ENCODE measurements at places on chromosomes 11 and 22. TPM values are rescaled to one million over a fixed set of nuclear protein-coding genes. Genes with fewer than 3 reads are reported as not detected.

DNA sequence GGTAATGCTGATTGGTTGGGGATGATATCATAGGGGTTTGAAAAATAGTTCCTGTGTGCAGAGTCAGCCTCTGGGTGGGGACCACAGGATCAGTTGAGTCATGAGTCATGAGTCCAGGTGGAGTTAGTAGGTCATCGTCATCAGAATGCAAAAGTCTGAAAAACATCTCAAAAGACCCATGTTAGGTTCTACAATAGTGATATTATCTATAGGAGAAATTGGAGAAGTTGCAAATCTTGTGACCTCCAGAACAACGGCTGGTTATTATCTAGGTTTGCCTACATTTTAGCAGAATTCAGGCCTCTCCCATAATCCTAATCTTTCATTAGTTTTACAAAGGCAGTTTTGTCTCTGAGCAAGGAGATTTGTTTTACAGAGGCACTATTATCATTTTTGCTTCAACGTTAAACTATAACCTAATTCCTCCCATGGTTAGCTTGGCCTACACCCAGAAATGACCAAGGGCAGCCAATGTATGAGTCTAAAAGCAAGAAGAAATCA, 38.9 kb downstream of the MS4A2 start:
- no peak for DNase-seq

Gene FOLH1
- total RNA-seq = not detected

Gene MTCH2
- 133 TPM for total RNA-seq

Gene OR8I2
- not detected for total RNA-seq

- no peak for DNase-seq
These were observed 19.3 kb downstream of the MB start for GRCh38 chr22:35597692-35598395.

Gene PKP3
- total RNA-seq = 0.68 TPM

Gene MYBPC3
- total RNA-seq = not detected

- DNase-seq = peak; percentile 67
These were observed 683 bp downstream of the PLA2G6 start for GRCh38 chr22:38180841-38181452.

GRCh38 chr11:119421941-119422808, 797 bp downstream of the THY1 start:
- DNase-seq = no peak

DNA sequence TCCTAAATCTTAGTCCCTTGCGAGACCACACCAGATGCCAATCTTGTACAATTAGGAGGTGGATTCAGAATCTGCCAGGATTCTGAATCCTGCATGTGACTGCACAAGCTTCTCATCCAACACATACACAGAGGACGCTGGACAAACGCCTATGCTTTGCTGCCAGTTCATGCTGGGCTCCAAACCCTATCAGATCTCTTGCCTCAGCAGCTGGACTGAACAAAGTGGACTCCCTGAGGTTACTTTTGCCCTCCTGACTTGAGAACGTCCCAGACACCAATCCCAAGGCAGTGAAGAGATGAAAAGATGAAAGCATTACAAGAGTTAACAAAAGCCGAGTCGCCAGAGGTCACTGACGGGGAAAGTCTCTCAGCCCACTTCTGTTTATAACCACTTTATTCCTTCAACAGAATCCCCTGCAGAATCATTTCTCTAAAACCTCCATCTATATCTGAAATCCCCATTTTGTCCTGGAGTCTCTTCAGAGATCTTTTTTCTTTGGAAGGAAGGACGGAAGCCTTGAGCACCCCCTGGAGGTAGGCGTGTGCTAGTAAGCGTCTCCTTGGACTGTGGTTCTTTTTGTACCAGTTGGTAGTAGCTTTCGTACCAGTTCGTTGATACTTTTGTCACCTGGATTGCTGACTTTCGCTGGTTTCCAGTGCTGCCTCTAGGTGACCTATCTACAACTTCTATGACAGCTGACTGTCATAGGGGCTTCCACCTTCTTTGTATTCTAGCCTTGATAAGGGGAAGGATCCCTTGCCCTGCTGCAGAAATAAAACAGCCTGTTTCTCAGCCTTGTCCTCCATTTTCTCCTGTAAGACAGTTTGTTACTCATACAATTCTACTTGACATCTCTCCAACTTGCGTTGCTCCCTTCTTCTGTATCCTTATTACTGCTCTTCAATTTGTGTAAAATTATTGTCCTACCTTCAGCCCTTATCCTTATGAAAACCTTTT, 26.1 kb upstream of the EED start:
- DNase-seq = peak; percentile 86

Gene SLC22A6
- total RNA-seq = not detected

DNA sequence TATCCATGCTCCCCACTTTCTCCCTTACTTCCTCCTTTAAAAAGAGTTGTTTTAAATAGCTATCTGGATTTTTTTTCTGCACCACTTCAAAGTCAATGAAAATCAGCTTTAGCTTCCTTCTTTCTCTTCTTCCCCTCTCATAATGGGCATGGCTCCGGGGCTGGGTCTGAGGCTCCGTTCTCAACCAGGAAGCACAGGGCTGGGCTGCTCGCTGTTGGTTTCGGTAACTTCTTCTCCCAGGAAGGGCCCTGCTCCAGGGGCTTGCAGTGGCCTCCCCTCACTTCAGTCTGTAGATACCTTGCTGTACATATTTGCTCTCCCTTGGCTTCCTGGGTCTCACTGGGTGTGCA, 23.8 kb downstream of the MICAL2 start:
- no peak for DNase-seq

Gene IFITM10
- 0.33 TPM for total RNA-seq

- peak; percentile 4 for DNase-seq
These were observed 17.2 kb upstream of the OR5B21 start for GRCh38 chr11:58525037-58525614.

Gene GGTLC2
- not detected for total RNA-seq

DNA sequence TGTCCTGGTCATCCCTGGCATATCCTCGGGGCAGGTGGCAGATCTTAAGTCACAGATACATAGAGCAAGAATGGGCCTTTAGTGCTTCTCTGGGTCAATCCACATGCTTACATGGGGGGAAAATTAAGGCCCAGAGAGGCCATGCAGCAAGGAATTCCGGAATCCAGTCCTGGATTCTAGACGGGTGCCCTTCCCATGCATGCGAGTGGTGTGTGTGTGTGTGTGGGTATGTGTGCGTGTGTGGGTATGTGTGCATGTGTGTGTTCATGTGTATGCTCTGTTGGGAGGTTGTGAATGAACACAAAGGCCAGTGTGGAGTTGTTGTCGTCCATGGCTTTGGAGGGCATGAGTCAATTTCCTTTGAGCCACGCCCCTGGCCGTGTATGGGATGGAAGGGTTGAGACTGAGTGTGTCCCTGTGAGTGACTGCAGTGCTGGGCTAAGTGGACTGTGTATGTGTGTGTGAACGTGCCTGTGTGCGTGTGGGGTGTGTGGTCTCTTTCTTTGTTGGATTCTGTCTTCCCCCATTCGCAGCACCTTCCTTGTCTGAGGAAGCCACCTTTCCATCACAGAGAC, 33.4 kb upstream of the EIF3D start:
- peak; percentile 74 for DNase-seq

GRCh38 chr22:19621373-19622060, 92.8 kb upstream of the SEPTIN5 start:
- peak; percentile 28 for DNase-seq

Gene CECR2
- total RNA-seq = 0.17 TPM

Gene CCDC89
- total RNA-seq = not detected

- no peak for DNase-seq
These were observed 25.8 kb downstream of the CDPF1 start for GRCh38 chr22:46224044-46224897.

DNA sequence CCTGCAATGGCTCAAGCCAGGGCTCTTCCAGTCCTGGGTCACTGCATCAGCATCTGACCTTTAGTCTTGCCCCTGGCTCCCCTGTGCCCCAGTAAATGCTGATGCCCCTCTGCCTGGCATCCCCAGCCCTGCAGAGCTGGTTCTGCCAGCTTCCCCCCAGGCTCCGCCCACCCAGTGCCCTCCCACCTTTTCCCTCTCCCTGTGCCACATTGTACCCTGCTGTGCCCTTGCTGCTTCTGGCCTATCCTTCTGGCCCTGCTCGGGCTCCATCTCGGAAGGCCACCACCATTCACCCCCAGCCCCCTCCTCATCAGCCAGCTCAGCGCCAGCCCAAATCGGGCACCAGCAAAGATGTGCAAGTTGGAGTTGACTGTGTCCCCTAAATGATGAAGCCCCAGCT, 7.4 kb downstream of the CAPN5 start:
- DNase-seq = no peak

DNA sequence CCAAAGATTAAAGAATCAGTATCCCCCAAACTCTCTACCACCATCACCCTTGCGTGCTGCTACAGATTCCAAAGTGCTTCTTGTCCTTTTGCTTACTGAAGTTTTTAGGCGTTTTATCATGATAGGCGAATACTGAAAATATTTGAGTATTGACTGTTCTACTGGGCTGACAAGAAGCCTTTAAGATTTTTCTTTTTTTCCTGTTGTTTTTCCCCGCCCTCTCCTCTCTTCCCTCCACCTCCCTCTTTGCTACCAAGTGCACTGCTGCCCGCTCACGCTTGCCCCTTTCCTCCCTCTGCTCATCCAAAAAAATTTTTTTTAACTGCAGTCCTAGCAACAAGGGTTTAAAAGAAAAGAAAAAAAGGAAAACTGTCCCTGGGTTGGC, 679 bp downstream of the SPCS2 start:
- DNase-seq = no peak

Gene NXPE1
- not detected for total RNA-seq

DNA sequence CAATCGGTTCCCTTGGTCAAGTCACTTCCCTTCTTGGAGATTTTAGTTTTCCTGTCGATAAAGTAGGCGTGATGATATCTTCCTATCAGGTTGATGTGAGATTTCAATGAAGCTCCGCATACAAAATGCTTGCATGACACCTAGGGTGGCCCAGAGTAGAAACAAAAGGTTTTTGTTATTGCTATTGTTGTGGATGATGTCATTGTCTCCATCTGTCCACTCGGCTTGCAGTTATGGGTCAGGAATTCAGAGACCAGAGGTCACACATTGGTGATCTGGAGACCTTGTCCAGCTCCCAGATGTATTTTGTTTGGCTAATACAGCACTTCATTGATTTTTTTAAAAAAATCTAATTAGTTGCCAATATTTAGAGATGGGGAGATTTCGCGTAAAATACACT, 382.1 kb downstream of the MN1 start:
- peak; percentile 87 for DNase-seq

GRCh38 chr11:120744016-120744994, 232.8 kb downstream of the GRIK4 start:
- DNase-seq = no peak

DNA sequence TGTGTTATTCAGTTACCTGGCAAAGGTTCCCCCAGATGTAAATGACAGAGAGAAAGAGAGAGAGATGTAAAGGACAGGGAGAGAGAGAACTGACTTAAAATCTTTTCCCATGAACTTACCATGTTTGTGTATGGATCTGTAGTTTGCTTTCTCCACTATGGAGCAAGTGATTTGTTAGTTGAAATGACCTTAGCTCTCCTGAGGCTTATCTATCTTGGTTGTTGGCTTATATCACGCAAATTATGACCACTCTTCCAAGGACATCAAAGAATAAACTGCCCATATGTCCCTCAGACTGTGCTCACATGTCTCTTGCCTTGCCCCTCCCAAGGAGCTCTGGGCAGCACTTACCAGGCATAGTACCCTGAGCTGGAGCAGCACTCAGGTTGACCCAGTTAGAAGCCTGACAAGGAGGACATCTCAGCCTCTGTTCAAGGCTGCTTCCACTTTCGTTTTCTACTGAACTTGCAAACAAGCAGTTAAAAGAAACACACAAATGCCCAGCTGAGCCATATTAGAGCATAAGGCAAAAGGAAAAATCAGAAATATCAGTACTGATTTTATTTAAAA, 95.3 kb upstream of the RCN1 start:
- DNase-seq = peak; percentile 11

Gene LRP4
- total RNA-seq = 2.2 TPM

DNA sequence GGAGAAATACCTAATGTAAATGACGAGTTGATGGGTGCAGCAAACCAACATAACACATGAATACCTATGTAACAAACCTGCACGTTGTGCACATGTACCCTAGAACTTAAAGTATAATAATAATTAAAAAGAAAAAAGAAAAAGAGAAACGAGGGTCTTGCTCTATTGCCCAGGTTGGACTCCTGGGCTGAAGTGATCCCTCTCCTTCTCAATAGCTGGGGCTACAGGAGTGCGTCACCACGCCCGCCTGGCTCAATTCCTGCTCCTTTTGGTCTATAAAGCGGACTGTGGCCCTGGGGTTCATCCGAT, 521 bp upstream of the PTS start:
- DNase-seq = peak; percentile 75

Gene MRGPRX3
- not detected for total RNA-seq

DNA sequence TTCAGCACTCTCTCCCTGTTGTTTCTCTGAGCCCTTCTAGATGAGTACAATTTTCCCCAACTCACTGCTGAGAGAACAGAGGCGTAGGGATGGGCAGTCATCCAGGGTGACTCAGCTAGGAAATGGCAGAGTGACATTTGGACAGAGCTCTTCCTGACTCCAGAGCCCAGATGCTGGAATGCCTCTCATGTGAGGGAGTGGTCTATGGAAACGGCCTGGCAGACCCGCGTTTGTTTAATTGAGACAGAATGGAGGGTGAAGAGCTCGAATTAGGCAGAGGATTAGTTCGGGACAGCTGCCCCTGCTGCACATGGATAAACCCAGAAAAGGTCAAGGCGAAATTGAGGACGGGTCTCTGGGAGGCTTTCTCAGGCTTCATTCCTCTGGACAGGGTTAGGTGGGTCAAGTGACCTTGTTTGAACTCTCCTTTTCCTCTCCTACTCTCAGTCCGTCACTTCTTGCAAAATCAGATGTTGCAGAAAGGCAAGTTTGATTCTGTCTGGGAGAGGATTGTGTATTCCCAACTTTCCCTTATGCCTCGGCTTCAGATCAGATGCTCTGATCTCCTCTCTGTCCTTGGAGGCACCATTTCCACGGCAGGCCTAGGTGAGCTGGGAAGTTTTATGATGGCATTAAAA, 7.6 kb upstream of the LMO2 start:
- DNase-seq = peak; percentile 95

Gene MIAT
- 0.19 TPM for total RNA-seq

Data from dermis blood vessel endothelial cell (primary cell).